ENCODE measurements at places on chromosomes 12 and 14.
A peak's percentile ranks its signal among the peaks of the same experiment; 100 is the strongest.

DNA sequence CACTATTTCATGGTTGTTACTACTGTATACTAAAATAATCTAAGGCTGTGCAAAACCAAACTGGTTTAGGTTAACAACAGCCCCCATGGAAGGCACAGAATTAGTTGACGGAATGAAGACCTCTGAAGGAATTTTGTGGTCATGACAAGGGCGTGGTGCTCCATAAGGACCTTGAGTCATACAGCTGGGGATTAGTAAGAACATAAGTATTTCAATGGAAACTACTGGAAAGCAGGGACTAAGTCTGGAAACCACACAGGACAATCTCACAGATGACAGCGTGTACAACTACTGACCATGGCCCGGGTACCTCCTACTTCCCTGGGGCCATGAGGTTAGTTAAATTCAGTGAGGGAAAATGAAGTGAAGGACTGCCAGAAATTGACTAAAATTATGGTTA, 98.5 kb upstream of the PLEKHA5 start:
- DNase-seq, result peak; percentile 89

DNA sequence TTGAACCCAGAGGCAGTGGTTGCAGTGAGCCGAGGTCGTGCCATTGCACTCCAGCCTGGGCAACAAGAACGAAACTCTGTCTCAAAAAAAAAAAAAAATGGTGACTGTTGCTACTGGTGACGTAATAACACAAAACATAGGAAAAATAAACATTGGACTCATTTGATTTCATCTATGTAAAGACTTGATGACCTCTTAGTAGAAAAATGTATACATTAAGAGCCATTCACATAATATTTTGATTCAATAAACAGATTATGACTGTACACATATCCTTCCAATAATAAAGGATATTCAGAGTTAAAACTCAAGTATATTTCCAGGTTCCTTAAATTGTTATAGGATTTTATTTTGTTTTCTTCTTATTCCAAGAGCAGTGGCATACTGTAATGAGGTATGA, 65.7 kb upstream of the AEBP2 start:
- DNase-seq, result peak; percentile 56

DNA sequence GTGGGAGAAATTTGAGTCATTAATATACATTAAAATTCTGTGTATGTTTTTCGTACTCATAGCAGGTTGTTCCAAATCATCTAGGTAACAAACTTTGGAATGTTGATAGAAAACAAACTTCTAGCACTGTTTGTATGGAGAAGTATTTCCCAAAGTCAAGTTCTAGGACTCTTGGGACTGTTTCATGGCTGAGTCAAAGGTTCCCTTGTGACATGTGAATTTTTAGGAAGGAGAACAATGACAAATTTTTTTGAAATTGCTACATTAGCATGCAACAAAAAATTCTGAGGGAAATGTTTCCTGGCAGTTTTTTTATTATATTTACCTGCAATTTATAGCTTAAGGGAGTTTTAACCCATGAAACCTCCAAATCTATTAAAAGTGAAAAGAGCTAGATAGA, 73.8 kb downstream of the RASSF8 start:
- no peak for DNase-seq

DNA sequence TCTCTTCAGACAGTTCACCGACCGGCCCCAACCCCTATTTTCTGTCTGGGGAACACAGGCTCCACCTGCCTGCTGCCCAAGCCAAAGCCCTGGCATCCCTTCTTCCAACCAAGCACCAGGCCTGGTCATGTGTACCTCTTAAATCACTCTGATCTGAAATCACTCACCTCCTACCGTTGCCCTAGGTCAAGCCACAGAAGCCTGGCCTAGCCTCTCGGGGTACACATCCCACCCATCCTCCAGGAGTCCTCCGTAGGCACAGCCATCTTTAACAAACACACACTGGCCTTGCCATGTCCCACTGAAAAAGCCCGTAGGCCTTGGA, 81.8 kb downstream of the IRF2BPL start:
- DNase-seq, result no peak

DNA sequence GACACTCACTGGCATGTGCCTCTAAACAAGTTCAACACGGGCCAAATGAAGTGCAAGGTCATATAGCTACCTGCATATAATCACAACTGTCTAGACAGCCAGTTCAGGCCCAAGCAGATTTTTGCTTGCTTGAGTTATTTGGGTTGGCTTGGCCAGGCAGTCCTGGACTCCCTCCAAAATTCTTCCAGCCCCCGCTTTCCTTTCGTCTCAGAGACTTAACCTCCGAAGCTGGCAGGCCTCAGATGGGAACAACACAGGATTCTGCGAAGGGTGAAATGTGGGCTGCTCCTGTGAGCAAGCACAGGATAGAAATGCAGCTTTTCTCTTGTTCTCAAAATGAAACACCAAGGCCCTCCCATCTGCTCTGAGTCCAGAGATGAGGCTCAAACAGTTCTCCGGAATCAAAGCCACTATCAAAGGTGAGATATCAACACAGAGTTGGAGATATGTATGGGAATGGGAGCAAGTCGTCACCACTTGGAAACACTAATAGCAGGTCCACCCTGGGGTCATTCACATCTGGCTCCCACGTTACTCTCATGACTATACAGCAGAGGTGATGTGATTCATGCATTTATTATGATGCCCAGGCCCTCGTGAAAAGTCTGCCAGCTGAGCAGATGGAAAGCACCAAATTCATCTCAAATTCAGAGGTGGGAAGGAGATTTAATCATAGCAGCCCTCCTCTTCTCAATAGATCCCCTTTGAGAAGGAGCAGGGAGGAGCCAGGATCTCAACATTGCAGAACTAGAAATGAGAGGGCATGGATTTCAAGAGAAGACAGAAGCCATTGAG, 389.8 kb downstream of the NUAK1 start:
- DNase-seq, result no peak

DNA sequence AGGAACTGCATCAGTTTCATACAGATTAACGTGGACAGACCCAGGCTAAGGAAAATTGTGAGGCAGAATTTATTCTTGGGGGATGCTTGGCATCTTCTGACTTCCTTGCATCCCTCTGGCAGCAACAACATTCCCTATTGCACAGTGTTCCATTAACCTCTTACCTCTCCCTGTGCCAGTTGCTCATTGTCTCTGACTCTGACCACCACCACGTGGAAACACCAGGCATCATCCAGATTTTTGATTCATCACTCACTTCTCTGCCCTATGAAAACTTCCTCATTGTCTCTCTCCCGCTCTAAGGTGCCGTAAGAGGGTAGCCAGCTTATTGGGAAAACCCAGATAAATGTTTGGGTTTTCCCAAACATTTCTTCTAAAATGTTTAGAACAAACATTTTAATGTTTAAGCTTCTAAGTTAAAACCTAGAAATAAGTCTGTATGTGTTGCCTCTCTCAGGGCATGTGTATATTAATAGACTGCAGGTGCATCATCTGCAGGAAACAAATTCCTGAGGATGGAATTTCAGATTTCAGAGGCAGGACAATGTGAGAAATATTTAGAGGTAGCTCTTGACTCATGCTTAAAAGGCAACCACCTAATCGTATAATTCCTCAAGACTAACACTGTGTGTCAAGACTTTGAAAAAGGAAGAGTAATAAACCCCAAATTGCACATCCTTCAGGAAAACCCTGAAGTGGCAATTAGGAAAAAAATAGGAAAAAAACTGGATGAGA, 64.5 kb upstream of the SLC35F4 start:
- no peak for DNase-seq

GRCh38 chr12:105252901-105253300, 16.9 kb upstream of the APPL2 start:
- DNase-seq, result no peak

GRCh38 chr14:45091710-45092109, 7.8 kb downstream of the PRPF39 start:
- DNase-seq, result no peak

GRCh38 chr14:91252871-91253794, 8.6 kb upstream of the GPR68 start:
- peak; percentile 26 for DNase-seq

DNA sequence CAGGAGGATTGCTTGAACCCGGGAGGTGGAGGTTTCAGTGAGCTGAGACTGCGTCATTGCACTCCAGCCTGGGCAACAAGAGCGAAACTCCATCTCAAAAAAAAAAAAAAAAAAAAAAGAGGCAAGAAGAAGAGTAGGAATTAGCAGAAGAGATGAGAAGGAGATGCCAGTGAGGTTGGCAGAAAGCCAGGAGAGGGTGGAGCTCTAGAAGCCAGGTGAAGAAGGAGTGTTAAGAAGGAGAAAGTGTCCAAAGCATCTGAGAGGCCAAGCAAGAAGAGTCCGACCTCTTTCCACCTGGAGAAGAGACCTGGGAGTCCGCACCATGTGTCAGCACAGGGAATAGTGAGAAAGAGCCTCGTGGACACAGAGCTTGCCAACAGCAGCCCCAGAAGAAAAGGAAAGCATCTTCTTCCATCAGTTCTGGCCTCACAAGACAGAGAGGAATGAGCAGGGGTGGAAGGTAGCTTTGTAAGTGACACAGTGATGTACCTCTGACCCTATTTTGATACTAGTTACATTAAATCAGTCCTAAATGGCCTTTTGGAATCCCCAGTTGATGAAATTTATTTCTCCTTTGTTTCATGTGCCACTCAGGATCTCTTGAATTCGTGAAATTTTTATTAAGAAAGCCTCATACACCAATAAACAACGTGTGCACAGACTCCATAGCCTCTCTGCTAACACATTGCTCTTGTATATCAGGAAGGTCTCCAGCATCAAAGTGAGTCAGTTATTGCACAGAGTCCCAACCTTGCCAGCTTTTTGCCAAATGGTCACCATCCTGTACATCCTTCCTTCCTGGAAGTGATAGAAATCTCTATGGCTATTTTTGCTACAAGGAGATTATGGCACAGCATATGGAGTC, 70.6 kb downstream of the SAMD4A start:
- DNase-seq, result peak; percentile 33

- no peak for DNase-seq
Measured at GRCh38 chr14:63288853-63289252, 29.9 kb downstream of the GPHB5 start.

DNA sequence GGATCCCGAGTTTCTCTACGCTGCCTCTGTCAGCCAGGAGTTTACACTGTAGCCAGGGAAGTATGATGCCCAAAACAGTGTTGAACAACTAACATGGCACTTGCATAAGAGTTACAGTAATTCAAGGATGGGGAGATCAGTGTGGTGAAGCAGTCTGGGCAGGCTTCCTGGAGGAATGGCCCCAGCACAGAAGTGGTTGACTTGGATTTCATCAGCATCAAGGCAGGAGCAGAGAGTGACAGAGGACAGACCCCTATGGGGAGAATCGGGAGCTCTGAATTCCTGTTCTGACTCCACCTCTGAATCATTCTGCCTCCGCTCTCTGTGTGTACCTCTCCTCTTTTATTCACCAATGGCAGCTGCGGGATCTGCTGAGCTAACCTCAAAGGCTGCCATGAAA, 124.5 kb downstream of the KCNA5 start:
- DNase-seq, result no peak

GRCh38 chr12:121494093-121494787, 86.6 kb downstream of the KDM2B start:
- DNase-seq, result peak; percentile 31

- peak; percentile 74 for DNase-seq
Measured at GRCh38 chr12:77995436-77996167, 164.9 kb downstream of the NAV3 start.

- DNase-seq, result no peak
Measured at GRCh38 chr12:127642208-127642607, 624.8 kb upstream of the TMEM132C start.

GRCh38 chr14:52514046-52514811, 38.1 kb downstream of the TXNDC16 start:
- no peak for DNase-seq

GRCh38 chr12:47858511-47859266, 39.0 kb upstream of the HDAC7 start:
- DNase-seq, result no peak

GRCh38 chr14:77882636-77883035, 82.7 kb downstream of the ADCK1 start:
- DNase-seq, result peak; percentile 92

- no peak for DNase-seq
Measured at GRCh38 chr14:75491376-75491978, 30.8 kb upstream of the BATF start.

GRCh38 chr14:68924186-68925158, 54.6 kb downstream of the ACTN1 start:
- peak; percentile 57 for DNase-seq

DNA sequence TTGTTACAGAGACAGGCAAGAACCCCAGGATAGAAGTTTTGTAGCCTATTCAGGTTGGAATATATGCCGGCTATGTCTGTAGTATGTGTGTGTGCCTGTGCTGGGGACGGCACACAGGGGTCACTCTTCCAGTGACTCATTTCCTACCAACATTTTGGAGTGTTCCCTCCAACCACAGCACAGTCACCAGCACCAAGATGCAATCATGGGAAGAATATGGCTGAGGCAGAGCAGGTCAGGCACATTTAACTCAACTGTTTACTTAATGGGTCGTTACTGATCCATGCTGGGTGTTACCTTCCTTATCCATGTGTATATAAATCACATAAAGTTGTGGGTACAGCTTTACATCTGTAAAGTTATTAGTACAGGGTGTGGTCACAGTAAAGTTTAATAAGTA, 178.3 kb downstream of the PRKD1 start:
- DNase-seq, result peak; percentile 73

GRCh38 chr14:59852350-59852749, 18.2 kb downstream of the RTN1 start:
- DNase-seq, result no peak

DNA sequence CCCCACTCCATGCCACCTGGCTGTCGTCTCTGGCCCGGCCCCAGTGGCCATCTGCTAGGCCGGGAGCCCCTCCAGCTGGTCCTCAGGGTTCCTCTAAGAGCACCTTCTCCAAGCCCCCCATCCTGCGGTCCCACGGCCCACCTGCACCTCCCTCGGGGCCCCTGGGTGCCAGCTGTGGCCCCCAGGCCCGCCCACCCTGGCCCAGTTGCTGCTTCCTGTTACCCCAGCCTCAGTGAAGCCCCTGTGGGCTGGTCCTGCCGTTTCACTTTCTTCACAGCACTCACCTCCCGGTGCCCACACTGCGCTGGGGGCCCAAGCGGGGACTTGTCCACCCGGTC, 27.6 kb upstream of the NUDT14 start:
- no peak for DNase-seq

GRCh38 chr12:133061954-133062353, 18.8 kb upstream of the ZNF140 start:
- DNase-seq, result no peak

GRCh38 chr12:94149119-94149780, 873 bp downstream of the PLXNC1 start:
- peak; percentile 60 for DNase-seq

DNA sequence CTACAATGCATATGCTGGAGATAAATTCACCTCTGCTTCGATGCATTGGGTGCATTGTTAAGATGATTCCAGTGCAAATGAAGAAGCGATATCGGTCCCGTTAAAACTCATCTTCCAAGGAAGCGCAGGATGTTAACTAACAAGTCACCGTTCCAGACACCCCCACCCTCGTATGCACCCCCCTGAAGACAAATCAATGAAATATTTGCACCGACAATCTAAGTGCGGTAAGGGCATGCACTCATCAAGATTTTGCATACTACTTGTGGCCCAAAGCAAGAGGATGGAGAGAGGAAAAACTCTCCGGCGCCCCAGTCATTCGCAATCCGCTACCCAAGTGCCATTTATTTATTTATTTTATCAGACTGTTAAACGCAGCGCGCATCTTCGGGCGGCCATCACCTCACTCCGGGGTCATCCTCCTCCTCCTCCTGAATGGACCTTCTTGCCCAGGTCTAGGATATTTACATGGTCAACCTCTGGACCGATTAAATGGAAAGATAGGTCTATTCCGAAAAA, 1.2 kb downstream of the NOVA1 start:
- peak; percentile 33 for DNase-seq

- DNase-seq, result no peak
Measured at GRCh38 chr14:77979666-77980351, 179.9 kb downstream of the ADCK1 start.

GRCh38 chr12:120914794-120915193, 10.6 kb upstream of the SPPL3 start:
- DNase-seq, result no peak

Data from mesenchymal stem cell (in vitro differentiated cells and primary cell).